ENCODE measurements at places on chromosomes 5 and 9.

DNA sequence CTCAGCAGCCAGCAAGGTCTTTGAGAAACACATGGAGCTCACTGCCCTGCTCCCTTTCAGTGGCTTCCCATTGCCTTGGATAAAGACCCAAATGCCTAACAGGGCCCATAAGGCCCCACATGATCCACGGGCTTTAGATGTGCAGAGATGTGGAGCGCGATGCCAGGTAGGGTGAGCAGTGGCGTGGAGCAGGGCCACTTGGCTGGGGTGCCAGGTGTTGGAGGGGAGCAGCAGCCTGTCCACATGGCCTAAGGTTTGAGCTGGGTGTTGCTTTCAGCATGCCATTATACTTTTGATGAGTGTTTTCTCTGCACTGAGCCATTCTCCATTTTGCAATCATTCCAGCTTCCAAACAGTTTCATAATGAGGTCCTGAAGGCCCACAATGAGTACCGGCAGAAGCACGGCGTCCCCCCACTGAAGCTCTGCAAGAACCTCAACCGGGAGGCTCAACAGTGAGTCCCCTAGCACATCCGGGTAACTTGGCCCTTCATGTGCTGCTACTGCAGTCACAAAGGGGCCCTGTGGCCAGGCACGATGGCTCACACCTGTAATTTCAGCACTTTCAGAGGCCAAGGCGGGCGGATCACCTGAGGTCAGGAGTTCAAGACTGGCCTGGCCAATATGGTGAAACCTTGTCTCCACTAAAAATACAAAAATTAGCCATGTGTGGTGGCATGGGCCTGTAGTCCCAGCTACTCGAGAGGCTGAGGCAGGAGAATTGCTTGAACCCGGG, 11.1 kb downstream of the GLIPR2 start:
- no peak for DNase-seq

DNA sequence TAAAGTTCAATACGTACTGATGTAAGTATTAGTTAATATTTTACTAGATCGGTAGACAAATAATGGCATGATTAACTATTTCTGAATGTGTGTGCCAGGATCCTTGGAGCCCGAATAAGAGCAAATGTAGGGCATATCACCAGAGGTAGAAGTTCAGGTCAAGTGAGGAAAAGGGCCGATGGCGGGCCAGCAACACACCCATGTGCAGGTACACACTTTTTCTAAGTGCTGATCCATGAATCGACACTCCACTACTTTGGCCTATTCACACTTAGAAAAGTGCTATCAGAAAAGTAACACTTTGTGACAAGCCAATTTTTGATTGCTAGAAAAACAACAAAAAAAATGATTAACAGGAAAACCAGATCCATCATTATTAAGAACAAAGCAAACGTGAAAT, 150.3 kb downstream of the AUH start:
- no peak for DNase-seq

GRCh38 chr9:133118179-133118520, 2.9 kb downstream of the RALGDS start:
- no peak for DNase-seq

DNA sequence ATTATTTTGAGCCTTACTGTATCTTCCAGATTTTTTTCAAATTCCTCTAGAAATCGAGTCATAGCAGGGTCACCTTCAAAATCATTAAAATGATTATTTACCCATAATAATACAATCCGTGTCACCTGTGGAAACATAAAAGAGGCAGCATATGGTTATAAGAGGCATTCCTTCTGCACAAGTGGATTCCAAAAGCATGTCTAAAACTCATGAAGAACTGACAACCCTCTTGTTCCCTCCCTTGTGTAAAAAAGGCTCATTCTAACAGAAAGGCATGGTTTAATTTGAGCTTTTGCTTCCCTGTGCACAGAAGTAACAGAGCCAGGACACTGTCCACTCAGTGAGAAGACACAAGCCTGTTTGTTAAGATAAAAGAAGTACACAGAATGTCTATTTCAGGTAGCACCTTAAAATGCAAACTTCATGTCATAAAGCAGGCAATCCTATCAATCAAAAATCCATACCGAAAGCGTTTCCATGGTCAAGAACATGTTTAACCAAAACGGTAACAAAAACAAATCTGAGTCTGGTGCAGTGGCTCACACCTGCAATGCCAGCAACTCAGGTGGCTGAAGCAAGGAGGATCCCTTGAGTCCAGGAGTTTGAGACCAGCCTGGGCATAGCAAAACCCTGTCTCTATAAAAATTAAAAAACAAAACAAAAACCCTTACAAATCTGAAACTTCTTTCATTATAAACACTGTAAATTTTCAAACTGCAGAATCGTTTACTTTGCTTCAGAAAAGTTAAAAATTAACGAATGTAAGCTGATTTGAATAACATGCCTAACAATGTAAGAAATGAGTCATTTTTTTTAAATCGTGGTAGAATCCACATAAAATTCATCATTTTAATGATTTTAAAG, 139.3 kb downstream of the RAPGEF6 start:
- DNase-seq, result no peak

DNA sequence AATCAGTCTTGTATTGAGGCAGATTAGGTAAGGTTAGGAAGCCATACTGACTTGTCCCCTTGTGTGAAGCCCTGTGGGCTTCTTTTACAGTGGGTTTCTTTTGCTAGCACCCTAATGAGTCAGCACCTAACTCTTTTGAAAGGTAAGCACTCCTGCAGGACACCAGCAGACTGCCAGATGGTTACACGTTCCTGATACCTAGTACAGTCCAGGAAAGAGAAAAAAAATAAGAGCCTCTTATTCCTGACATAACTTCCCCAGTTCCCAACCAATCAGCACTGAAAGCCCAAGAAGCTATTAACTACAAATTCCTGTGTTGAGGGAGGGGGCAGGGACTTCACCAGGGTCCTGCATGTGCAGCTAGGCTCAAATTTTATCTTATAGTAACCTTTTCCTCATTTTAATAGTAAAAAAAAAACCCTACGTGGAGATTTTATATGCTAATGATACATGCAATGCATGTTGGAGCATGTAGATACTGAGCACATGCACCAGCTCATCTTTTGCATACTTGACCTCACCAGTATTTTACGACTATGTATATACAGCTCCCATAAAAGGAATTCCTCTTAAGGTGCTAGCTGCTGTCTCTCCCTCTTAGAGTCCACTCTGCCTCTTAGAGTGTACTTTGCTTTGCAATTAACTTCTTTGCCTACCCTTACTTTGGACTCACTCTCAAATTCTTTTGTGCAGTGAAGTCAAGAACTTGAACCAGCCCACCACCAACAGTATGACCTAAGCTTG, 84.7 kb upstream of the RORB start:
- DNase-seq, result no peak

Data from activated T-cell treated with anti-CD3 and anti-CD28 coated beads, Interleukin-2, amount 50 U/mL, for 72 hours (primary cell).